Activated naive CD4-positive, alpha-beta T cell treated with anti-CD3 and anti-CD28 coated beads for 36 hours (primary cell): ENCODE measurements at places on chromosomes 2 and 18. TPM values are rescaled to one million over a fixed set of nuclear protein-coding genes. Genes with fewer than 3 reads are reported as not detected.

GRCh38 chr2:175282300-175282699 lies 100.8 kb upstream of the ATP5MC3 start:
- no peak for DNase-seq
- no peak overlapping the region for H3K4me3 ChIP-seq
- H3K4me1 ChIP-seq, result no peaks in the 10 kb centered on the region
- no peaks in the 10 kb centered on the region for H3K36me3 ChIP-seq
- H3K27ac ChIP-seq, result no peak overlapping the region

The RSAD2 gene
- total RNA-seq, result 9.9 TPM

The HOXD10 gene
- total RNA-seq, result not detected

The IL1RN gene
- 0.77 TPM for total RNA-seq

The ARID5A gene
- 351 TPM for total RNA-seq

The FAM124B gene
- 0.32 TPM for total RNA-seq

DNA sequence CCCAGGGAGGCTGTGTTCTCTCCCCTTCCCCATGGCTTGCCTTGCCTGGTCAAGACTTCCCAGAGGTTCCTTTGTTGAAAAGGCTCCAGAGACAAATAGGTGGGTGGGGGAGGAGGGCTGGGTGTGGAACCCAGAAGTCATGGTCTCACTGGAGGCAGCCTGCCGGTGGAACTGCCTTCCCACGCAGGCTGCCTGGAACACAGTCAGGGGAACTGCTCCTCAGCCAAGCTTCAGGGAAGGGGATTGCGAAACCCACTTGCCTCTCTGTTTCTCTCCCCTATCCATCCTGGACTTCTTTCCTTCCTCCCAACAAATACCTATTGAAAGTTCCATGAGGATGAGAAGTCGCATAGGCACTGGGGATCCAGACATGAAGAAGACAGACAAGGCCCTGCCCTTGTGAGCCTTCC lies 31.6 kb downstream of the MARCO start:
- H3K36me3 ChIP-seq, result no peaks in the 10 kb centered on the region
- H3K27ac ChIP-seq, result no peak overlapping the region
- H3K27me3 ChIP-seq, result peaks cover 13% of the 10 kb centered on the region
- no peak overlapping the region for H3K4me3 ChIP-seq
- no peaks in the 10 kb centered on the region for H3K4me1 ChIP-seq

DNA sequence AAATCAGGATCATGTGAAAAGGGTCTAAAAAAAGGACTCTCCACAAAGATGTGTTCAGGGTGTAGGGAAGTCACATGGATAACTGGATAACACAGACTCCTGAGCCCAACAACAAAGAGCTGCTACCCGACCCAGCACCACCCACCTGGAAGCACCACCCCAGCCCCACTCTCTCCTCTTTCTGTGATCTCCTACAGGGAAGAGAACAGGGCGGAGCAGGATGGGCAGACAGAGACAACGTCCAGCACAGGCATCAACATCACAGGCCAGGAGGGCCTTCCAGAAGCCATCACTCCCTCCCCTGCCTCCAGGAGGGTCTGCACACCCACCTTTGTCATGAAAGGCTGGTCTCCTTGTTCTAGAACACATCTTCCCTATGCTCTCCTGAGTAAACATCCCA lies 1.3 kb upstream of the CIB4 start:
- no peak overlapping the region for H3K4me3 ChIP-seq
- no peak for DNase-seq
- H3K36me3 ChIP-seq, result no peaks in the 10 kb centered on the region
- H3K27me3 ChIP-seq, result peaks cover 28% of the 10 kb centered on the region
- no peak overlapping the region for H3K27ac ChIP-seq

DNA sequence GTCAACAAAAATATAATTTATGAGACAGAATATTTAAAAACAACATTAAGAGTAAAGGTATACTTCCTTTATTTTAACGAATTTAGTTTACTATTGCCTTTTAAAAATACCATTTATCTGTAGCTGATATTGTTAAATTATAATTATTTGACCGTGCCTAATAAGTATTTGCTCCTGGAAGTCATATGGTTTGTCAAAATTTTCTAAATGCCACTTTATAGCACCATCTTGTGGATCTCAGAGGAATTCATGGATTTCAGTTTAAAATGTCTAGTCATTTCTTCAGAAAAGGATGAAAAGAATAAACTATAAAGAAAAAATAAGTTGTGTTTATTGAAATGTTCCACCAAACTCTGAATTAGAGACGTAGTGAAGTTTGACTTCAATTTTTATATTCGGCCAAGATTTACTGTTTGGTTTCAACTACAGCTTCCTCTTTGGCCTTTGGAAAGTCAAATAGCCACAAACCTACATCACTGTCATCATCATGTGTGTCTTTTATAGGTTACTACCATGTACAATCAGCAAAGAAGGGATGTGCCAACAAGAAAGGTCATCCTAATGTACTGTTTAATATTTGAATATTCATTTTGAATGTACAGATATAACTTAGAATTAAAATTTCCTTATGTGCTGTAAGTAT lies 10.3 kb upstream of the FTCDNL1 start:
- no peak for DNase-seq
- no peak overlapping the region for H3K27ac ChIP-seq
- H3K4me3 ChIP-seq, result no peak overlapping the region
- peaks cover 8% of the 10 kb centered on the region for H3K27me3 ChIP-seq
- H3K36me3 ChIP-seq, result no peaks in the 10 kb centered on the region

- H3K27me3 ChIP-seq, result no peaks in the 10 kb centered on the region
- no peak for DNase-seq
- H3K4me1 ChIP-seq, result peaks cover 3% of the 10 kb centered on the region
- no peak overlapping the region for H3K27ac ChIP-seq
Observed at GRCh38 chr18:11862468-11863137, 11.4 kb downstream of the CHMP1B start.

GRCh38 chr2:83665894-83666293 lies 793.2 kb downstream of the SUCLG1 start:
- no peaks in the 10 kb centered on the region for H3K4me1 ChIP-seq
- DNase-seq, result no peak
- H3K27me3 ChIP-seq, result no peaks in the 10 kb centered on the region
- no peak overlapping the region for H3K4me3 ChIP-seq
- no peaks in the 10 kb centered on the region for H3K36me3 ChIP-seq

The NFATC1 gene
- total RNA-seq, result 77.8 TPM

The C2orf15 gene
- 1.6 TPM for total RNA-seq

The PRKAG3 gene
- not detected for total RNA-seq

The ZNF519 gene
- 13.3 TPM for total RNA-seq

DNA sequence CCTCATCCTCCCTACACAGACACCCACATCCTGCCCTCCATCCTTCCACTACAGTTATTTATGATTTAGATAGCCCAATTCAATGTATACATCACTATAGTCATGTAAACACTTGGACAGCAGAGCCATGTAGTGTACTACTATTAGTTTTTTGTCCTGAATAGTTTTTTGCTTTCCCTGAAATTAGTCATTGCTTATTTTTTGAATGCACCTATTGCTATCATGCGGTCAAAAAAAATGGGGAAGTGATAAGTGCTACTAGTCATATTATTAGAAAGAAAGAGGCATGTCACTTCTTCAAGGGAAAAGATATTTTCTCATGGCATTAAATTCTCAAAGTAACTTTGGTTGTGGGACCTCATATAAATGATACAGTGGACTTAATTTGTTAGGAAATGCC lies 6.8 kb upstream of the GREB1 start:
- no peak overlapping the region for H3K27ac ChIP-seq
- H3K27me3 ChIP-seq, result peaks cover 17% of the 10 kb centered on the region
- DNase-seq, result no peak
- H3K4me1 ChIP-seq, result no peaks in the 10 kb centered on the region

- H3K4me3 ChIP-seq, result no peak overlapping the region
- no peaks in the 10 kb centered on the region for H3K27me3 ChIP-seq
- H3K36me3 ChIP-seq, result no peaks in the 10 kb centered on the region
- H3K27ac ChIP-seq, result no peak overlapping the region
Observed at GRCh38 chr2:64349131-64349530, 104.8 kb upstream of the LGALSL start.

The CERKL gene
- total RNA-seq, result 0.14 TPM

GRCh38 chr2:96075199-96075771 lies 40.6 kb upstream of the GPAT2 start:
- no peaks in the 10 kb centered on the region for H3K27me3 ChIP-seq
- no peak overlapping the region for H3K27ac ChIP-seq
- no peaks in the 10 kb centered on the region for H3K36me3 ChIP-seq
- no peak overlapping the region for H3K4me3 ChIP-seq
- DNase-seq, result no peak
